ENCODE measurements at places on chromosomes 11 and 22.

DNA sequence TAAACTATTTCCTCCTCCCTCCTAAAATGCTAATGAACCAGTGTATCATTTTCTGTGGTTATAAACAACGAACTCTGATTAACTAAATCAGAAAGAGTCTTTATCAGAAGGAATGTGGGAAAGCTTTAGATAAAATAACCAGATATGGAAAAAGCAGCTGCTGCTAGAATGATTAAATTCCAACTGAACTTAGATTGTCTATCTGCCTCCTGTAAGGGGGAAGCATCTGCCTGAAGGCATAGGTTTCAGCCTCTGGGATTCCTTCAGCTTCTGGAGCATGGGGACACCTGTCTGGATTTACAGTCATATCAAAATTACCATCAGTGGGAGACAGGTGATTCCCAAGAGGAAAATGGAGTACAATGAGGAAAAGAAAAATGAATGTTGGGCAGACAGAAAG lies 1095.5 kb upstream of the CCDC90B start:
- no peak for DNase-seq

DNA sequence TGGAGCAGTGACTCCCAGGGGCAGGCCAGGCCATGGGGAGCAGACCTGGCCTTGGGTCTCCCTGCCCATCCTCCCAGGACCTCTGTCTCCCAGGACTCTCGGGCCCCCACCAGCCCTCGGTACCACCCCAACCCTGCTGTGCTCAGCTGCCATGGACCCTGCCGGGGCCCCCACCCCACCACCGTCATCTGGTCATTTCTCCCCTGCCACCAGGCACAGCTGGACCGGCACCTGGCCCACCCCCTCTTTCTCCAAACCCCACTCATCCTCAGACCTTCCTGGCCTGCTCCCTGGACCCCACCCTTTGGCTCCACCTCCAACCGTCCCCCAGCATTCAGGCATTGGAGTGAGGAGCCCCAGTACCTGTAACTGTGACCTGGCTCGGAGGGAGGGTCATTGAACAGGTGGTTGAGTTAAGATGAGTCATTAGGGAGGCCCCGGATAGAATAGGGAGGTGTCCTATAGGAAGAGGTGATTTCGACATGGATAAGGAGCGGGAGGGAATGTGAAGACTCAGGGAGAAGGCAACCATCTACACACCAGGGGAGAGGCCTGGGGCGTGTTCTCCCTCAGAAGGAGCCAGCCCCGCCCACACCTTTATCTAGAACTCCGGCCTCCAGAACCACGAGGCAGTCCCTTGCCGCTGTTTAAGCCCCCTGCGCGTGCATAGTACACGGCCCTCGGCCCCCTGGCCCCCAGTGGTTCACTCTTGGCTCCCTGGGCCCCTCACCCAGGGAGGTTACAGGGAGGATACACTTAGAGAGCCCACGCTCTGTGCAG lies 1395.9 kb downstream of the BRD1 start:
- no peak for DNase-seq

- DNase-seq = no peak
These were observed 186.2 kb downstream of the SPON1 start for GRCh38 chr11:14148653-14149273.

GRCh38 chr11:130068986-130069658 lies 572 bp upstream of the APLP2 start:
- DNase-seq = peak; percentile 17

DNA sequence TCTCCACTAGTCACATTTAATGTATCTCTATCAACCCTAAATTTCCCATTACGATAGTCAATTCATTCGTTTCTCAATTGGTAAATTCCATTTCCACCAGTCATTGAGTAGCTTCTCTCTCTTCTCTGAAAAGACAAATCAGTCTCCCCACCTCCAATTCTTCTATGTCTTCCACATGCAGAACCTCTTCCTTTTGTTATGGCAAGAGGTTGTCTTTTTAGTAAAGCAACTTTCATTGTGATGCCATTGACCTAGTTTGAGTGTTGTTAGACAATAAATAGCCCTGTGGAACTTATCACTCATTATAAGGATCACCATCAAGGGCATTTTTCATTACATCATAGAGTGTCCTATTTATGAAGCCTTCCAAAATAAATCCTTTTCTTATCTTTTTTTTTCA lies 340.9 kb downstream of the LRRC4C start:
- no peak for DNase-seq

GRCh38 chr11:125918140-125918840 lies 14.0 kb downstream of the DDX25 start:
- DNase-seq = no peak

DNA sequence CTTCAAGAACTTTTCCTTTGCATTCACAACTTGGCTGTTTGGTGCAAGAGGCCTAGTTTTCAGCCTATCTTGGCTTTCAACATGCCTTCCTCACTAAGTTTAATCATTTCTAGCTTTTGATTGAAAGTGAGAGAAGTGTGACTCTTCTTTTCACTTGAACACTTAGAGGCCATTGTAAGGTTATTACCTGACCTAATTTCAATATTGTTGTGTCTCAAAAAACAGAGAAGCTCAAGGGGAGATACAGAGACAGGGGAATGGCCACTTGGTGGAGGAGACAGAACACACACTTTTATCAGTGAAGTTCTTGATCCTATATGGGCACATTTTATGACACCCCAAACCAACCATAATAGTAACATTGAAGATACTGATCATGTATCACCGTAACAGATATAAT lies 532.3 kb downstream of the DLG2 start:
- DNase-seq = no peak

DNA sequence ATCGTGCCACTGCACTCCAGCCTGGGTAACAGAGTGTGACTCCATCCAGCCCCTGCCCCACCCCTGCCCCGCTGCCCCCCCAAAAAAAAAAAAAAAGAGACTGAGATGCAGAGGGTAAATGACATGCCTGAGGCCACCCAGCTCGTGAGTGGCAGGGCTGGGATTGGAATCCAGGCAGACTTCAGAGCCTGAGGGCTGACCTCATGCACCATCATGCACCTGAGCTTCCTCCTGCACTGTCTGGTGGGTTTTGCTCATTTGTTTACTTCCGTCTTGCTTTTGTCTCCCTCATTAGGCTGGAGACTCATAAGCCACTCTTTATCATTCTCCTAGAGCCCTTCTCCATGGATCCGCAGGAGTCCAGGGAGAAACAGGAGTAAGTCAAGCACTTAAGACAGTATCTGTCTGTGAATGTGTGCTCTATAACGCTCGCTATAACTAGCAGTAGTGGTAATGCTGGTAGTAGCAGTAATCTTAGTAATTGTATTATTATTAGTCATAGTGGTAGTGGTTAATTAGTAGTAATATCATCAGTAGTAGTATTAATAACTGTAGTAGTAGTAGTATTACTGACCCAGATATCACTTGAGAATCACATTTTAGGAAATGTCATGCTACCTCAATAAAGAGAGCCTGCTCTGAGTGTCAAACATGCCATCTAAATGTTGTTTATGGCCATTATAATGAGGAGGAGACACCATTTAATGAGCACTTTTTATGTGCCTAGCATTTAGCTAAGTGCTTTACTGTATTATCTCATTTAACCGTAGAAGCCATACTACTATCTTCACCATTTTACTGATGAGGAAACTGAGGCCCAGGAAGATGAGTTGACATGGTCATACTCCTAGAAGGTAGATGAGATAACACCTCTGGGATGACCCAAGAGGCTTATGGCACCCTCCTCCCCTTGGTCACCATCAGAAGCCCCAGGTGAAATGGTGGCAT lies 85.0 kb downstream of the NAT10 start:
- no peak for DNase-seq

- DNase-seq = no peak
These were observed 5.7 kb downstream of the MUC5AC start for GRCh38 chr11:1163321-1163910.

DNA sequence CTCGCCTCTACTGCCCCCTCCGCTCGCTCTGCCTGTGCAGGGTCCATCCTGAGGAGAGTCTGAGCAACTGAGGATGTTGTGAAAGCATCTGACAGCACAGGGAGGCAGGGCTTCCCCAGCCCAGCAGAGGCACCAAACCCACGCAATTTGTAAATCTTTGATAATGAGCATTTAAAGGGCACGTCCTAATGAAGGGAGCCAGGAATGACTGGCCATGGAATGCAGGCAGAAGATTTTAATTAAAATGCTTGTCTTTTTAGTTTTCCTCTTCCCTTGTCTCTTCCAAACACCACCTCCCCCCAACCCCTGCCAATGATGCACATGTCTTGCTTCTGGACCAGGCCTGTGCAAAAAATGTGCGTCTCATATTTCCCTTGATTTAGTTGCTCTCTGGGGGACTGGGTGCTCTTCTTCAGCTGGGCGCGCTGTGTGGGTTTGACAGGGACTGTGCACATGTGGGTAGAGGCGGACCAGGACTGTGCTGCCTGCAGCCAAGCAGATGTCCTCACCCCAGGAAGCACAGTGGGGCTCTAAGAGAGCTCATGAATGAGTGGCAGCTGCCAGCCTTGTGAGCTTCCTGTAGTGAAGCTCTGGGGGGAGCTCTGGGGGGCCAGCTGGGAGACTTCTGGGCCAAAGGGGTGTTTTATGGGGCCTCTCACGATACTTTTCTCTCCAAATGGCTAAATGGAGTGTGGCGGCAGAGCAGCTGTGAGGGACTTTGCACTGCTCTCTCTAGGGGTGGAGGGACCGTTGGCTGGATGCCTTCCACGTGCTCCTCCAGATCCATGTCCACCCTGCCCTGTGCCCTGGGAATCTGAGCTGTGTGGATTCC lies 273.5 kb downstream of the ST3GAL4 start:
- DNase-seq = no peak

GRCh38 chr11:618856-619627 lies 3.3 kb upstream of the IRF7 start:
- no peak for DNase-seq

DNA sequence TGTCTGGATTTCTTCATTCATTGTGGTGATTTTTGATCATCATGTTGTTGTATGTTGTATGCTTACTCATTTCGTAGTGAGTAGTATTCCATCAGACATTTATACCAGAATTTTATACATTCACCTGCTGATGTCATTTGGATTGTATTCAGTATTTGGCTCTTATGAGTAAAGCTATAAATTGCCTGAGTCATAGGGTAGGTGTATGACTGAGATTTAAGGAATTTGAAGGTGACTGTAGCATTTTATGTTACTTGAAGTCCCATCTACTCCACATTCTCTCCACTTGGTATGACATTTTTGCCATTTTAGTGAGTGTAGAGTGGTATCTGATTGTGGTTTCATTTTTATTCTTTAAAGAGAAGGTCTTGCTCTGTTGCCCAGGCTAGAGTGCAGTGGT lies 548.2 kb downstream of the TBC1D22A start:
- DNase-seq = no peak

GRCh38 chr11:127639916-127640315 lies 639.3 kb upstream of the KIRREL3 start:
- DNase-seq = no peak

GRCh38 chr11:48083421-48083820 lies 103.1 kb downstream of the PTPRJ start:
- DNase-seq = no peak

GRCh38 chr11:60455531-60456042 lies at the start of gene MS4A1:
Gene MS4A1, plus strand, starts transcription at chr11:60455847. Its CDS starts 6,528 bp downstream, at chr11:60462375.
- no peak for DNase-seq

DNA sequence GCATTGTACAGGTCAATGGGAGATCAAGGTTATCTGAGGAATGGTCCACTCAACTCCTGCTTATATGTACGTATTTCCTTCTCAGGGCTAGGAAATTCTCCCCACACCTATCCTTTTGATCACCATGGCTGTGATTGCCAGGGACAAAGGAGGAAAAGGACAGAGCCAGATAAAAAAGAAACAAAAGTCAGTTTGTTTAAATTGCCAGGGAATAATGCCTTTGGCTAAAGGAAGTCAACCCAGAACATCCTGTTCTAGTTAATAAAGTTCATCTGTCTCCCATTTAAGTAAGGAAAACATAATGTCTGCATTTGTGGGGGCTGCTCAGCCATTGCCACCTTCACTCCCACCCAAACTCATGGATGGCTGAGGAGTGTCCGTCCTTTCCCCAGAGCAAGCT lies 124.7 kb downstream of the ME3 start:
- no peak for DNase-seq

DNA sequence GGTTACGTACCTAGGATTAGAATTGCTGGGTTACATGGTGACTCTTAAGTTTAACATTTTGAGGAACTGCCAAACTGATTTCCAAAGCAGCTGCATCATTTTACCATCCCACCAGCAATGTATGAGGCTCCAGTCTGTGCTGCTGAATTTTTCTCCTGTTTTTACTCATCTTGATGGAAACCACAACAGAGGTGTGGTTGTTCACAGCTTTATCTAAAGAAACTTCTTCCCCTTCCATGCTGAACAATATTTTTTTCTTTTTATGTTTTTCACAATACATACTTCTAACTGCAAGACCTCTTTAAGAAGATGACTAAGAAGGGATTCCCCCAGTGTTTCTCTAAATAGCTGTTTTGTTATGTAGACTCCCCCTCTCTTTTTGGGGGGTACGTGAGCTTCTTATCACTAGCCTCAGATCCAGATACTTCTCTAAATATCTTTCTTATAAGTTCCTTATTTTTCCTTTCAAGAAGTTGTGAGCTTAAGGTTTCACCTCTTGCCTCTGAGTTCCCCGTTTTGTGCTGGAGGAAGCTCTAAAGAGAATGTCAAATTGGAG lies 24.0 kb downstream of the TCP11L1 start:
- DNase-seq = no peak

- DNase-seq = no peak
These were observed 30.6 kb downstream of the ARVCF start for GRCh38 chr22:19986011-19986409.

DNA sequence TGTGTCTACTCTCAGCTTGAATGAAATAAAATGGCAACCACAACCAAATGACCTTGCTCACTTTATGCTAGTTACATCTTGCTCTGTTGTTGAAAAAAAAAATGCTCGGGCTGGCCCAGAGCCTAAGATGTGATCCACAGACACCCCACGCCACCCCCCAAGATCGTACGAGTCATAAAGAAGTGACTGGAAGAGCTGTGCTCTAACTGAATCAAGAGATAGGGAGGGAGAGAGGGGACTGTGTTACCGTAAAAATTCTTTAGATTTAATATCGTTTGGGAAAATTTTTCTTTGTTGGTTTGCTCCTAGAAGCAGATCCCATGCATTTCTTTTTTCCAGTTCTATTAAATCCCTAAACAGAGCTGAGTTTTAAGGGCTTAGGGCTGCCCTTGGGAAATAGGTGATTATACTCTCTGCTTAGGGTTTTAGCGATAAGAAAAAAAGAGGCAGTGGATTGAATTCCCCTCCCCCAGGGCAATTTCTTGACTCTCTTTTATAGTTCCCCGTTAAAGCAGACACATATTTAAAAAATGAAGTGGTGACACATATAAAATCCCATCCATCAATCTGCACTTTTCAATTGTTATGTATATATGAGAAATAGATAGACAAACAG lies 14.5 kb downstream of the MAML2 start:
- DNase-seq = no peak

GRCh38 chr11:134761926-134762247 lies 349.8 kb upstream of the B3GAT1 start:
- DNase-seq = no peak

GRCh38 chr22:23262518-23263332 lies 82.4 kb downstream of the BCR start:
- DNase-seq = no peak

- no peak for DNase-seq
These were observed 45.8 kb upstream of the FIBIN start for GRCh38 chr11:26947904-26948639.

Data from stimulated activated CD8-positive, alpha-beta memory T cell treated with anti-CD3 and anti-CD28 coated beads, Interleukin-7, amount 100 ng/mL, for 1 hour (primary cell).